ENCODE measurements at places on chromosomes 5 and 9.

DNA sequence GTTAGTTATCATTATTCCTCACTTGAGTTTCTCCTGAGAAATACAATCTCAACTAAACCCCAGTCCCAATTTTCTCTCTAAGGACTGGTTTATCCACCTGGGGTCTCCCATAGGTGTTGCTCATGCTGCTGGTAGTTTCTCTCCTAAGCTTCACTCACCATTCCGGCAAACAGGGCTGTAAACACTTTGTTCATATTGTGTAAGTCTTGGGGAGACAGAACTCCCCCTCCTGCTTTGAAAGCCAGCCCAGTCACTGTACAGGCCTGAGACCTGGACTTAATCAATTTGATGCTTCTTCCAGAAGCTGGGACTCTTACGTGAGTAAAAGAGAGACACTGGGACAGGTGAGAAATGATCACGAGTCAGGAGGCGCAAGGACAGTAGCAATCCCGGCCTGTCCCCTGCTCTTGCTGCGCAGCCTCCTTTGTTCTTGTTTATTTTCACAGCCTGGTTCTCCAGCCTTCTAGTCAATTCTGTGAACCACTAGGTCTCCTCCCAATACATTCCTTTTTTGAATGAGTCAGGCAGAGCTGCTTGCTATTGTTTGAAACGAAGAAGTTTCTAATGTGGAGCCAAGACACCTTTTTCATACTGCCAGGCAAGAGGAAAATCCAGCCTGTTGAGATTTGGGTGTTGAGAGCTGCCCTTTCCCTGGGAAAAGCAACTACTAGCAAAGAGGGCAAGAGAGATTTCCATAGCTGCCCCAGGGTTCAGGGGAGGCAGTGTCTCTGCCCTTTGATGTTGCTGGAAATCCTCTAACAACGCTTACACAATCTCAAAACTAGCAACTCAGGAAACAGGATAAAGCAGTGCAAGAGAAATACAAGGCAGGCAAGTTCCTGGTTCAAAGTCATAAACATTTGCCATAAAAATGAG is 9.2 kb upstream of the SHROOM1 start:
- peak; percentile 48 for DNase-seq

GRCh38 chr9:37248651-37249163 is 128.3 kb downstream of the ZCCHC7 start:
- no peak for DNase-seq

- peak; percentile 28 for DNase-seq
These were observed 148.5 kb downstream of the BNC2 start for GRCh38 chr9:16721972-16722371.

- peak; percentile 46 for DNase-seq
These were observed 620.5 kb upstream of the KLF4 start for GRCh38 chr9:108109927-108110690.

GRCh38 chr5:94811331-94811730 is 192.9 kb downstream of the SLF1 start:
- DNase-seq = no peak

- DNase-seq = no peak
These were observed 67.5 kb downstream of the C7 start for GRCh38 chr5:40976836-40977235.

- DNase-seq = peak; percentile 67
These were observed 3.0 kb downstream of the ARSI start for GRCh38 chr5:150299571-150300327.

- peak; percentile 24 for DNase-seq
These were observed 3.0 kb downstream of the NUDT2 start for GRCh38 chr9:34332076-34332964.

DNA sequence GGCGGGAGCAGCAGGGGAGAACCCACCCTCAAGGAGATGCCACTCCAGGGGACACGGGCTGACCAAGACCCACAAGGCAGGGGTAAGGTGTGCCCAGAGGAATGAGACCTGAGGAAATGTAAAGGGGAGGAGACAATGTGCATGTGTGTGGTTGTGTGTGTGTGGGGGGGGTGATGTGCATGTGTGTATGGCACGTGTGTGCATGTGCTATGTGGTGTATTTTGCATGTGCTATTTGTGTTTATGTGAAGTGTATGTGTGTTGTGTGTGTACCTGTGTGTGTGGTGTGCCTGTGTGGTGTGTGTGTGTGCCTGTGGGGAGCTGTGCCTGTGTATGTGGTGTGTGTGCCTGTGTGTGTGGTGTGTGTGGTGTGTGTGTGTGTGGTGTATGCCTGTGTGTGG is 33.5 kb upstream of the FCN2 start:
- DNase-seq = no peak

DNA sequence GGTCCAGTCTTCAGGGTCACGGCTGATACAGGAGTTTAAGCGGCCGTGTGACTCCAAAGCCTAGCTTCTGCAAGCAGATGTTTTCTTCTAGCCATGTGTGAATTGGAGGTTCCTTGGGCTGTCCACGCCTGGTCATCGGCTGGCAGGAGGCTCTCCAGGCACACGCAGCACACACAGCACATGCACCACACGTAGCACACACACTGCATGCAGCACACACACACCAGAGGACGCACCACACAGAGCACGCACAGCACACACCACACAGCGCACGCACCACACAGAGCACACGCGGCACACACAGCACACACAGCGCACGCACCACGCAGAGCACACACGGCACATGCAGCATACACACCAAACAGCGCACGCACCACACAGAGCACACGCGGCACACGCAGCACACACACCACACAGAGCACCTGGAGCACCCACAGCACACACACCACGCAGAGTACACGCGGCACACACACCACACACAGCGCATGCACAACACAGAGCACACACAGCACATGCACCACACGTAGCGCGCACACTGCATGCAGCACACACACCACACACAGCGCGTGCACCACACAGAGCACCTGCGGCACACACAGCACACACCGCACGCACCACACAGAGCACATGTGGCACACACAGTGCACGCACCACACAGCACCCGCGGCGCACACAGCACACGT is 234.3 kb downstream of the FANCC start:
- DNase-seq = no peak

DNA sequence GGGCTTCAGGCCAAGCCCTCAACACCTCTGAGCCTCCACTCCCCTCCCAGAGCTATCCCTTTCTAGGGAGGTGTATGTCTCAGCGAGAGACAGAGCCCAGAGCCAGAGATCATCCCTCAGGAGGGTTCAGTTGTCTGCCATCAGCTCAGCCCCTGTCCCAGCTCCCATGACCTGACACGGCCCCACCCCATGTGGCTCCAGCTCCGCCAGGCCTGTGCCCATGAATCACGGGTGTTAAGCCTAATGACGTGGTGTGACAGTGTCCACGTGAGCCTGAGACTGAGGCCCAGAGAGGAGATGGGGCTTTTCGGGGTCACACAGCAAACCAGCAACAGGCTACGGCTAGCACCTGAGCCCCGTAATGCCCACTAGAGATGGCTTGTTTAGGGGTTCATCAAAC is 60.9 kb upstream of the ORM1 start:
- no peak for DNase-seq

GRCh38 chr9:132894862-132895835 is 16.5 kb downstream of the SPACA9 start:
- no peak for DNase-seq

DNA sequence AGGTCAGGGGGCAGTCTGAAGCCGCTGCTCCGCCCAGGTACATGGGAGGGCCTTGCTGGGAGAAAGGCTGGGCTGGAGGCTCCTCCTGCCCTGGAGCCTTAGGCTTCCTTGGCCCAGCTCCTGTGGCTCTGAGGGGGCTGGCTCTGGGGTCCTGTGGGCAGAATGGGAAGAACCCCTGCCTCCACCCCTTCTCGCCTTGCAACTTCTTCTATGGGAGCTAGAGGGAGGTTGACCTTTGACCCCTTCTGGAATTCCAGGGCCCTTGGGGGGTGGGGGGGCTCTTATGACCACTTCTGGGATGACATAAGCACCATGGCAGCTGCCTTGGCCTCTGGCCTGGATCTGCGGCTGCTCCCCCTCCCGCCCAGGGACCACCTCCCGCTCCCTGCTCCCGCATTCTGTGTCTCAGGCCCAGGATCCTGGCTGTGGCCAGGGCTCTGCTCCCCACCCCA is 32.2 kb downstream of the IER5L start:
- DNase-seq = peak; percentile 95

- DNase-seq = peak; percentile 85
These were observed 215.0 kb upstream of the PANK3 start for GRCh38 chr5:168793841-168794837.

- peak; percentile 57 for DNase-seq
These were observed 381.8 kb downstream of the ADGRV1 start for GRCh38 chr5:90940227-90940995.

DNA sequence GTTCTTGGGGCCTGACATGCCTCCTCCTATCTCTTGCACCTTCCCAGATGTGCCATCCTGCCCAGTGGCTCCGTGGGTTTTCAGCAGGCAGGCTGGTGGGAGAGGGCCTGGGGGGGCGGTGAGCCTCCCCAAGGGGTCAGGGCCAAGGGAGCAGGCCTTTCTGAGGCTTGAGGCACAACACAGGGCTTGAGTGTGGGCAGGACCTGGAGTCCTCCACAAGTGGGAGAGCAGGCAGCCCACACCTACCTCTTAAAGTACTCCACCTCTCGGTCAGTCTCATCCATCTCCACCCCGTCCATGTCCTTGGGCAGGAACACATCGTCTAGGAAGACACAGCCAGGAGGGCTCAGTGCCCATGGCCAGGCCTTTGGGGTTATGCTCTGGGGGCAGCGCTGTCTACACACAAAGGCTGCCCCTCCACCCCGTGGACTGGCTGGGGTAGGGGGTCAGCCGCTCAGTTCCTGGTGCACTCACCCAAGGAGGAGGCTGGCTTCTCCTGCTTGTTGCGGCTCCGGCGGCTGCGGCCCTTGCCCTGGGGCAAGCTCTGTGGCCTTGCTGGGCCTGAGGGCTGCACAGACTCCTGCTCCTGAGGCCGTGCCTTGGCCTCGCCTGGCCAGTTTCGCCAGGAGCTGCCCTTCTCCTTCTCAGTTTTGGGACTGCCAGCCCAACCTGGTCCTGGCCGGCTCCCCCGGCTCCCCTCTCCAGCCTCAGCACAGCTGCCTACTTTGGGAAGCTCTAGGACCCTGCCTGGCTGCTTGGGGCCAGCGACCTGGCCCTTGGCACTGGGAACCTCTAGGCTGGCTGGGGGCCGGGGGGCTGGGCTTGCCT is 7.2 kb upstream of the DDX41 start:
- DNase-seq = no peak

- DNase-seq = no peak
These were observed 45.0 kb downstream of the PCDHGC5 start for GRCh38 chr5:141533897-141534296.

DNA sequence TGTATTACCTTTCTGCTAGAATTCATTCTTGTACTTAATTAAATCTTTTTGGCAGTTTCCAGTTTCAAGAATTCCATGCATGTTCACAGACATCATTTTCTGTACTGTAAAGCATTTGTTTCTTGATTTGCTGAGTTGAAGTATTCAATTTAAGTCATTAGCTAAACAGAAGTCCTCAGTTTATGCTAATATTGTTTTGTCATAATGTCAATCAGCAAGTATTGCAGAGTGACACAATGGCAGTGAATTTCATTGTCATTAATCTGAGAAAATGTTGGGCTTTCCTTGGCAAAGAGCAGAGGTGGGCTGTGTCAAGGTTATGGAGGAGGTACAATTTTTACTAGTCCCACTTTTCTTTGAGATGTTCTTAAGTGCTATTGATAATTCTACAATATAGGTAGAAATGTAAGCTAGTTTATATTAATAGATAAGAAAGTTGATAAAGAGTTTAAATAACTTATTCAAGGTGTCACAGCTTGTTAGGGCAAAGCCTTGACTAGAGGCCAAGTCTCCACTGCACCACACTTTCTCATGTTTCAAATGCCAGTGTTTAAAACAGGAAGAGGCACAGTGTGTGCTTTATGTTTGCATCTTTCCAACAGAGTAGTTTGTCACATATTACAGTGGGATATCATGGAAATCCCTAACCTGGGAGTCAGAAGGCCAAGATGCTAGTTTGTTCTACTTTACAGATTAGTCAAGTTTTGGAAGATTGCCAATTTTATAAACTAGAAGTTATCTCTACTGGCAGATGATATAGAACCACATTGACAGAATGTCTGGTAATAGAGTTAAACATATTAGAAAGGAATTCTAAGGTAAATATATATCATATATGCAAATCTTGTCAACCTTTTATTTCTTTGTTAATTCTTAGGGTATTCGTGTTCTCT is 56.3 kb downstream of the SLF1 start:
- peak; percentile 4 for DNase-seq

GRCh38 chr5:61881821-61882487 is 424.1 kb upstream of the KIF2A start:
- peak; percentile 57 for DNase-seq

- DNase-seq = no peak
These were observed 96.2 kb downstream of the DROSHA start for GRCh38 chr5:31435730-31436129.

DNA sequence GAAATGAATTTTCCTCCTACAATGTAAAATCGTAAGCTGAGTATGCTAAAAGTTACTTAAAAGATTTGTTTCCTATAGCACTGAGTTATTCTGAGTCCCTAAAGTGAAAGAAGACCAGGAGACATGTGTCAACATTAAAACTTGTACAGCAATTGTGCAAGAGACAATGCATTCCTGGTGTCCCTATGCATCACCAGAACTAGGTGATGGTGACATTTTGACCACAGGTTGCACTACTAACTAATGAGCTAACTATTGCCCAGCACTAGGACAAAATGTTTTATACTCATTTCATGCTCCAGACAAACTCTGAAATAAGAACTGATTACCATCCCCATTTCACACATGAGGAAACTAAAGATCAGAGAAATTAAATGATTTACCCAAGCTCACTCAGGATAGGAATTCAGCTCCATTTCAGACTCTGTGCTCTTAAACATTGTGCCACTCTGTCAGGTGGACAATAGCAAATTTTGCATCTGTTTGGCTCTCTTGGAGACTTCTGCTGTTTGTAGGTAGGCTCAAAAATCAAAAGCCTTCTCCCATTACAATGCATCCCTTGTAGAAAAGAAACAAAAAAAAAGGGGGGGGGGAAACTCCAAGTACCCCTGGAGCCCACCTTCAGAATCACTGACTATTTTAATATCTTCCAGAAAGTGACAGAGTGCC is 269.2 kb downstream of the ACTL7B start:
- peak; percentile 14 for DNase-seq

- no peak for DNase-seq
These were observed 183.4 kb upstream of the NR3C1 start for GRCh38 chr5:143586781-143587362.

DNA sequence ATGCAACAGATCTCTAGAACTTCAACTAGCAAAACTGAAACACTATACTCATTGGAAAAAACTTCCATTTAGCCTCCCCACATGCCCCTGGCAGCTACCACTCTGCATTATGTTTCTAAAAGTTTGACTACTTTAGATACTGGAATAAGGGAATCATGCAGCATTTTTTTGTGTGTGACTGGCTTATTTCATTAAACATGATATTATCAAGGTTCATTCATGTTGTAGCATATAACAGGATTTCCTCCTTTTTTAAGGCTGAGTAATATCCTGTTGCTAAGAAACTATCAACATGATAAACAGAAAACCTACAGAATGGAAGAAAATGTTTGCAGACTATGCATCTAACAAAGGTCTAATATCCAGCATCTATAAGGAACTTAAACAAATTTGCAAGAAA is 597.9 kb downstream of the DMRTA1 start:
- peak; percentile 2 for DNase-seq
